ENCODE measurements at places on chromosomes 11 and 22. TPM values are rescaled to one million over a fixed set of nuclear protein-coding genes. Genes with fewer than 3 reads are reported as not detected.

Gene TSGA10IP
- polyA plus RNA-seq = 0.60 TPM

Gene OR52H1
- 0.17 TPM for polyA plus RNA-seq

Gene DDX25
- polyA plus RNA-seq = 2.6 TPM

Gene SLC16A8
- polyA plus RNA-seq = 1.7 TPM

Gene SLC22A9
- not detected for polyA plus RNA-seq

Gene PKNOX2
- polyA plus RNA-seq = 16.6 TPM

Gene P2RX6
- 2.5 TPM for polyA plus RNA-seq

Gene RAG2
- 0.33 TPM for polyA plus RNA-seq

Gene PIH1D2
- 11.2 TPM for polyA plus RNA-seq

Gene DTX4
- 69.1 TPM for polyA plus RNA-seq

Gene OR5B17
- not detected for polyA plus RNA-seq

Gene ANO1
- 5.8 TPM for polyA plus RNA-seq

Gene GGTLC2
- polyA plus RNA-seq = 0.43 TPM

Gene IL18
- polyA plus RNA-seq = 5.2 TPM

Gene CCDC15
- 7.4 TPM for polyA plus RNA-seq

Data from right lung (tissue), 10 donors.